ENCODE measurements at places on chromosomes 2 and 18.

GRCh38 chr2:215423234-215423633 lies 12.6 kb downstream of the FN1 start:
- DNase-seq: no peak

DNA sequence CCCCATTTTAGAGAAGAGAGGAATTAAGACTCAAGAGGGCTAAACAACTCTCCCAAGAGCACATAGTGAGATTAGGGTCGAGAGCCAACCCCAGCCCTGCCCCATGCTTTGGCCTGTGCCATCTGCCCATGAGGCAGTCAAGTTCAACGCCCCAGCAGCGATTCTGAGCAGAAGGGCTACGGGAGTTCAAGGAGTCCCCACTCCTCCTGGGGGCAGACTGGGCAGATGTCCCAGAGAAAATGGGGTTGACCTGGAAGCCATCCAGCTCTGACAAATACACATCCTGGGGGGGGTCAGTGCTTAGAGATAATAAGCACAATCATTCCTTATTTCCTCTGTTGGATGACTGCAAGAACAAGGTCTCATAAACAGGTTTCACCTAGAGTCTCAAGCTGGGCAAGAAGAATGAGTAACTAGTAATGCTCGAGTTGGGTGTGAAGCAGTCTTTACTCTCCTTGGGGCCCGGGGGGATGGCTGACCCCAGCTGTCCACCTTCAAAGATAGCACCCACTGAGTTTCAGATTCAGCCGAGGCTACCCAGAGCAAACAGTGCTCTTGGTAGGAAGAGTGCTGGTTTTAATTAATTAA lies 716.4 kb downstream of the RNF144A start:
- DNase-seq: no peak

GRCh38 chr2:46841621-46842020 lies 74.0 kb downstream of the MCFD2 start:
- no peak for DNase-seq

- no peak for DNase-seq
These were observed 111.1 kb upstream of the CAB39 start for GRCh38 chr2:230601510-230601909.

DNA sequence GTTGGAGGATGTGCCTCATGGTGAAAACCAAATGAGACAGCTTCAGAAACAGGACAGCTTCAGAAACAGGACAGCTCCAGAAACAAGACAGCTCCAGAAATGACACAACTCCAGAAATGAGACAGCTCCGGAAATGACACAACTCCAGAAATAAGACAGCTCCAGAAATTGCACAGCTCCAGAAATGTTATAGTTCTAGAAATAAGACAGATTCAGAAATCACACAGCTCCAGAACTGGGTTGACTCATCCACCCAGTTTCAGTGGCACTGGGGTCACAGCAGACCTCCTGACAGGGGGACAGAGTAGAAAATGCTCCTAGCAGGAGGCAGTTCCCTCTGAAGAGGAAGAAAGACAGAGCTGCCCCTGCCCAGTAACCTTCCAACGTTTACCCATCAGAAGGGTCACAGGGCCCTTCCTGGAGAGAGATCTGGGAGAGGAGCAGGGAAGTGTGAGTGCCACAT lies 26.9 kb upstream of the COL6A3 start:
- DNase-seq: no peak

- DNase-seq: peak; percentile 97
These were observed 29.6 kb downstream of the SH3BP4 start for GRCh38 chr2:234981197-234982095.

DNA sequence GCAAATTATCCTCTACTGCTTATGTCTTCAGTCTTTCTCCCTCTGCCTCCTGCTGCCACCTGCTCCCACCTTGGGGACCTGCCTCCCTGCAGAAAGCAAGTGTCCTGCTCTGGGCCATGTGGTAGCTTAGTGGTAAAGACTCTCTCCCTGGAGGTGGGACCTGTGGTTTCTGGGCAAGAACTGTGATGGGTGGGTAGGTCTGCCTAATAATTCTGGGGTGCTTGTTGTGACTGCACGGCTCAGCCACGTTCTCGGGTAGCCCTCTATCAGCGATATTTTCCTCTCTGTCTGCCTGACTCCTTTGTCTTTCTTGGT lies 16.4 kb upstream of the CD28 start:
- DNase-seq: no peak

DNA sequence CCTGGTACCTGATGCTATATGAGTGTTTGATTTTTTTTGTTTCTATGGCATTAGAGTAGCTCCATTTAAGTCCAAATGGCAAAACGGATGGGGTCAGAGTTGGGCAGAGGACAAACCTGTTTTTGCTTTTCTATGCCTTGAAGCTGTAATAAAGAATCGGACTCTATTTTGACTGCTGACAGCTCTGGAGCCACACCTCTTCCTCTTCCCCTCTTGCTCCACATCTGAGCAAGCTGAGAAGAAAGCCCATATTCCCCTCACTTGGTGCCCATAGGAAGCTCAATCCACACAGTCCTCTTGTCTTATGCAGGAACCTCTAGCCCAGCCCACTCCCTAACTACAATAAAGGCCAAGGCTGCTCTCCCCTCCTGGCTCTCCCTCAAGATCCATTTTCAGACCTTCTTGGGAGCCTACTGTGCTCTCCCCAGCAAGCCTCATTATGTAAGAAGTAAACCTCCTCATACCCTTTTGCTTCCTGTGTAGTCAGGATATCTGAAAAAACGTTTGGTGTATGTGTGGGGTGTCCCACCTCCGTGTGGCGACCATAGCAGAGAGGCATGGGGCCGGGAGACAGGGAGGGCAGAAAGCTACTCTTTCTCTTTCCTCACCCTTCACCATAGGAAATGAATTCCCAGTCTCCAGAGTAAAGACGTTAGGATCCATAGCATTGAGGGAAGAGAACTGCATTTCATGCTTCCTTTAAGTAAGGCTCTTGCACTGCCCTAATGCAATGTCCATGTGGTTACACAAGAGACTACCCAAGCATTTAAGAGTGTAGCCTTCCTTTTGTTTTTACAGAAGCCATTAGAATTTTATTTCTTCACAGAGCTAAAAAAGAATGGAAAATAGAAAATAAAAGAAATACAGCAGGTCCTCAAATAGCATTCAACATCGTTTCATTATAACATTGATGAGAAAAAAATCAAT lies 41.9 kb upstream of the RAPGEF4 start:
- no peak for DNase-seq

GRCh38 chr18:62558015-62558663 lies 35.3 kb downstream of the ZCCHC2 start:
- DNase-seq: no peak

DNA sequence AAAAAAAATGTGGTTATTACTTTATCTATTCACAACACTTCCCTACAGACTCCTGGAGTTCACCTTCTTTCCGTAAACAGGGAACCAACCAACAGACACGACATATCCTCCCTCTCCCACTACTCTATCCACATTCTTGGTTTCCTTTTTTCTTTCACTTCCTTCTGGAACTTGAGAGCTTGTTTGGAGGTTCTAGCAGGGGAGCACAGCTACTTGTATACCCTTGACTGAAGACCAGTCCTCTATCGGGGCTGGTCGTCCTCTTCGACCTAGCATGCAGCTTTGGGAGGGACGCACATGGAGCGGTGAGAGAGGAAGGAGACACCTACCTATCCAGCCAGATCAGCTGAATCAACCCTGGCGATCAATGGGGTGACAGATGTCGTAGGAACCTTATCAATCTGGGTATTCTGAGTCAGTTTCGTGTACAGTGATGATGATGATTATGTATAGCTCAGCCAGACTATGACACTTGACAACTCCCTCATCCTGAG lies 43.5 kb upstream of the MSH2 start:
- no peak for DNase-seq

- no peak for DNase-seq
These were observed 28.8 kb downstream of the APCDD1 start for GRCh38 chr18:10482985-10483949.

GRCh38 chr2:239663364-239663924 lies 262.6 kb upstream of the HDAC4 start:
- DNase-seq: no peak

DNA sequence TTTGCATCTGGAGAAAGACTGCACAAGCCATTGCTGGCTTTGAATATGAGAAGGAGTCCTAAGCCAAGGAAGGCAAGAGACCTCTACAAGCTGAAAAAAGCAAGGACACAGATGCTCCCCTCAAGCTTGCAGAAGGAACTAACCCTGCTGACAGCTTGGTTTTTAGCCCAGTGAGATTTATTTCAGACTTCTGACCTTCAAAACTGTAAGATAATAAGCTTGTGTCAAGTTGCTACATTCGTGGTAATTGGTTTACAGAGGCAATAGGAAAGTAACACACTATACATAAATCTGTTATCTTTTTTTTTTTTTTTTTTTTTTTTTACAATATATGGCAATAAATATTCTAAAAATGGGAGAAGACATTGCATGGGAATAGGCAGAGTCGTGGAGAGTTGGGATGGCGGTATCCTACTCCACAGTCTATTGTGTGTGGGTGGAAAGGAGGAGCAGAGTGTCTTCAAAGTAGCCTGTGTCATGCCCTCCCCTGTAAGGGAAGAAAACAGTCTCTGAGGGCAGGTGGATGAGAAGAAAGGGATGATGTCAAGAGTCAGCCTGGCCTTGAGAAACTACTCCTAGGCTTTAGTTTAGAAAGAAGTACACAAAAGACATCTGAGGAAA lies 196.9 kb downstream of the THSD7B start:
- DNase-seq: no peak

DNA sequence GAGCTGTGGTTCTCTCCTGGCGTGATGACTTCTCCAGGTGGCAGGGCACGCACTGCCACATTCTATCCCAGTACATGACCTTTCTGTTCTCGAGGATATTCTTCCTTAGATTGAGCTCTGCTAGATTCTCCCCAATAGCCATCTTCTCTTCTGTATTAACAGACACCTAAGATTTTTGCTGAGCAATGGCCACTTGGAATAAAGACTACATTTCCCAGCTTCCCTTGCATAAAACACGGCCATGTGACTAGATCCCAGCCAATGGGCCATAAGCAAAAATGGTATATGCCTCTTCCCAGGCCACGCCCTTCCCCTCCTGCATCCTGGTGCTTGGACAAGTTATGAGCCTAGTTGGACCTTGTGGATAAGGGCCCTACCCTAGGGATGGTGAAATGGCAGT lies 82.1 kb downstream of the EIF2AK3 start:
- no peak for DNase-seq

DNA sequence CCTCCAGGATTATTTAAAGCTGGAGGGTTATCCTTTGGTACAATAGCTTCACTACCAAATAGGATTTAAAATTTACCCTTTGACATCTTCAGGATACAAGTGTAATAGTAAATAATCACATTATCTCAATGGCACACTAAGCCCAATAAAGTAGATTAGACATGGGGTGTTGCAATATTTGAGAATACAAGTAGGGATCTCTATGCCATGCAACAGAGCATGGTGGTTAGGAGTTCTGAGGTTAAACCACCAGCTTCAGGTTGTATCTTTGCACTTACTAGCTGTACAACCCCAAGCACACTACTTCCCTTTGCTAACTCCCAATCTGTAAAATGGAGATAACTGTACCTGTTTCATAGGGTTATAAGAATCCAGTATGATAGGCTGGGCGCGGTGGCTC lies 6.2 kb downstream of the MBD2 start:
- DNase-seq: no peak

DNA sequence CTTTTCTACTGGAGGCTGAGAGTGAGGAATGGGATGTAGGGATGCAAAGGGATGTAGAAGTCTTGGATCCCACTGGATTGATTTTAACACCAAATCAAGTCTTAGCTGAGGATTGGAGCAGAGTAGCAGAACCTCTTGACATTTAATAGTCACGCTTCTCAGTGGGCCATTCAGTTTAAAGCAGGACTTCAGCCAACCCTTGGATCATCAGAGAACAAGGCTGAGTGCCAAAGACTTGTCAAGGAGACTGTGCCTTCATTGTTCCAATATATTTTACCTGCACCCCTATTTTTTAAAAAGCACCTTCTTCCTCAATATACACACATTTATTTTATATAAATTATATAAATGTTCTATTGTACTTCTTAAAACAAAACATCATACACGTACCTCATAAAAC lies 242.4 kb upstream of the ST6GAL2 start:
- DNase-seq: no peak

DNA sequence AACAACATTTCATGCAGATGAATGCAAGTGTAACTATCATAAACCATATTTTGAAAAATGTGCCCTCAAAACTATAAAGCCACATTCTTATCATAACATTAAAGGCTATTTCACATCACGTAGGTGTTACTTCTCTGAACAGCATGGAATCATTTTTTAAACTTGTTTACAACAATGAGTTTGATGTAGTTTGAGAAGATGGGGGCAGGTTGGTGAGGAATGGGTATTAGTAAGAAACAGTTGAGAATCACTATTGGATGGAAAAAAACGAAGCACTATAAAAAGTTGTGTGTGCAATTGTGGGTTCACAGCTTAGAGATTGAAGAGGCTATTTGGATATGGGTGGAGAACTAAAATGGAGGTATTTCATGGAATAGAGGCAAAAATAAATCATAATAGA lies 569.1 kb downstream of the ARHGAP15 start:
- no peak for DNase-seq

GRCh38 chr18:59142274-59142673 lies 2.6 kb downstream of the SEC11C start:
- DNase-seq: no peak

DNA sequence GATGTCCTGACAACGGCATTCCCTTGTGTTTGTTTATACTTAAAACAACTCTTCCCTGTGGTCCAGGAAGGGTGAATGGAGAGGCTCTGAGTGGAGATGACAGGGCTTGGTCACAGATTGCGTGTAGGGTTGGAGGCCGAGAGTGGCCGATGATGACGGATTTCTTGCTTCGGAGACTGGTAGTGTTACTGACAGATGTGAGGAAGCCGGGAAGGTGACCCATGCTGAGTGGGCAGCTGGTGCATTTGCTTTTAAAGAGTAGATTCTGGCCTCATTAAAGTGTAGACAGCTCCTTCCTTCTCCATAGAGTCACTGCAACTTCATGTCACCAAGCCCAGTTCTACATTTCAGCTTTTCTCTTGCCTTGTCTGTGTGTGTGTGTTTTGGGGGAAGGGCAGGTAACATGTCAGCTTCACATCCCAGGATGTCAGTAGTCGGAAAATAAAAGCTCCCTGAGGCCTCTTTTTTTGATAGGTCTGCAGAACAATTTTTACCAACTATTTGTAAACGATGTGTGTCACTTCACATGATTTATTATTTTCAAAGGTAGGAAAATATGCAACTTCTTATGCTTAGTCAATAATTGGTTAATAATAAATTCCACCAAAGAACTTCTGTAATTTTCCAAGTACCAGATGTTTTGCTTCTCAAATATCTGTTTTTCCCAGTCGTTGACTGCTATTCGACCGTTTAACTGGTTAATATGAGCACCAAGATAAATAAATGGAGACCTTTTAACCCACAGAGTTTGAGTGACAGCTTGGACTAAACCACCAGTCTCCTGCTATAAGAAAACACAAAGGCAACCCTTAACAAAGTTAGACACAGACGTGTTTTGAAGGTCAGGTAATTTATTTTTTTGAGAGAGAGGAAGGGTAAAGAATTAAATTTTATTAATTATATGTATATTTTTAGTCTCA lies 436.9 kb downstream of the SLC4A3 start:
- no peak for DNase-seq

- DNase-seq: peak; percentile 94
These were observed 30.4 kb downstream of the SRSF7 start for GRCh38 chr2:38720613-38721241.
